Right ventricle myocardium inferior (tissue), 1 donor: ENCODE measurements at places on chromosomes 2 and 18.

- no peak for DNase-seq
These were observed 171.6 kb downstream of the IKZF2 start for GRCh38 chr2:212979799-212980198.

DNA sequence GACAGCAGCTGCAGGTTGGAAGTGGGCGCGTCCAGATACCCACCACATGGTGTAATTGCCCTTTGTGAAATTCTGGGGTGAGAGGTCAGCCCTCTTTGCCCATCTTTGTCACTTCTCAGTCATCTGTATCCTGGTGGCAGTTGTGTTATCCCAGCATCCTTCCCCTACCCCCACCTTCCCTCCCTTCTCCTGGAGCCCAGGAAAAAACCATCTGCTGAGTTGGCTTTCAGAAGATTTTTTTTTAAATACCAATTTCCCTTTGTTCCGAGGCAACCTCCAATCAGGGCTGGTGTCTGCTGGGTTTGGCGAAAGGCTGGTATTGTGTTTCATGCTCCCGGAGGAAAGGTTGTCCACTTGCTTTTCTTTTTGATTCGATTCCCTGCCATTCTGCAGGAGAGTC, 35.2 kb downstream of the SETBP1 start:
- no peak for DNase-seq

DNA sequence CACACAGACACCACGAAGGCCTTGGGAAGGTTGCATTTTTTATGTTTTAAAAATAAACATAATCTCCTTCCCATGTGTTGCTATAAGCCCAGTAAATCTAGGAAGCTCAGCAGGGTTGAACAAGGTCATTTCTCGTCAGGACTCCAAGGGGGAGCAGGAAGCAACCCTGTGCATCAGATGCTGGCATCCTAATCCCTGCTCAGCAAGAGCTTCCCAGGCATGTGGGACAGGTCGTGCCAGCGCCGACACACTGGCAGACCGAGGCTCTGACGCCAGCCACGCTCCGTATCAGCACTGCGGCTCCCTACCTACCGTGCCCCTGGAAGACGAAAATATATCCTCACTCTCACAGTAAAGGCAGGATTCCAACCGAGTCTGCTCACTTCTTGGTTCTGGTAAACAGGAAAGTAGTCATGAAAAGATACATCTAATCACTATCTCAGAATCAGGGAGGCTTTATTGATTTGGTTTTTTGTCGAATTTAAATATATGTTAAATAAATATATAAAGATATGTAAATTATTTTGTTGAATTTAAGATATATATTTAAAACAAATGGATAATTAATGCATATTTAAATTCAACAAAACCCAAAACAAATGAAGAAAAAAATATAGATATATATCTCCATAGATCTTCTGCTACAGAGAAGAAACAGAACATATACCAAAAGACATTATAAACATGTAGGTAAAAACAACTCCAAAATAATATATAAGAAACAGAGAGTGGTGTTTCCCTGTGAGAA, 61.4 kb downstream of the TXNL1 start:
- peak; percentile 81 for DNase-seq

GRCh38 chr2:47194410-47194809, 39.3 kb upstream of the STPG4 start:
- no peak for DNase-seq

- no peak for DNase-seq
These were observed 38.0 kb downstream of the EHBP1 start for GRCh38 chr2:62743506-62743905.

GRCh38 chr18:34709104-34709503, 994 bp upstream of the DTNA start:
- no peak for DNase-seq

DNA sequence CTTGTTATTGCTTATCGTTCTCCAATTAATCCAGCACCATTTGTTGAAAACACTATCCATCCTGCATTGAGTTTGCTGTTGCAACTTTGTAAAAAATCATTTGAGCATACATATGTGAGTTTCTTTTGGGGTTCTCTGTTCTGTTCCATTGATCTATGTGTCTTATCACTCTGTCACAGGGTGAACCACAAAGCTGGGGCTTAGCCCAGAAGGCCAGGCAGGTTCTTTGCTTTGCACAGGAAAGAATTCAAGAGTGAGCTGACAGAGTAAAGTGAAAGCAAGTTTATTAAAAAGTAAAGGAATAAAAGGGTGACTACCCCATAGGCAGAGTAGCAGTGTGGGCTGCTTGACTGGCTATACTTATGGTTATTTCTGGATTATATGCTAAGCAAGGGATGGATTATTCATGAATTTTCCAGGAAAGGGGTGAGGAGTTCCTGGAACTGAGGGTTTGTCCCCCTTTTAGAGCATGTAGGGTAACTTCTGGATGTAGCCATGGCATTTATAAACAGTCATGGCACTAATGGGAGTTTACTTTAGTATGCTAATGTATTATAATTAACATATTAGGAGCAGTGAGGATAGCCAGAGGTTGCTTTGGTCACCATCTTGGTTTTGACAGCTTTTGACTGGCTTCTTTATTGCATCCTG, 46.8 kb downstream of the RNF138 start:
- no peak for DNase-seq

DNA sequence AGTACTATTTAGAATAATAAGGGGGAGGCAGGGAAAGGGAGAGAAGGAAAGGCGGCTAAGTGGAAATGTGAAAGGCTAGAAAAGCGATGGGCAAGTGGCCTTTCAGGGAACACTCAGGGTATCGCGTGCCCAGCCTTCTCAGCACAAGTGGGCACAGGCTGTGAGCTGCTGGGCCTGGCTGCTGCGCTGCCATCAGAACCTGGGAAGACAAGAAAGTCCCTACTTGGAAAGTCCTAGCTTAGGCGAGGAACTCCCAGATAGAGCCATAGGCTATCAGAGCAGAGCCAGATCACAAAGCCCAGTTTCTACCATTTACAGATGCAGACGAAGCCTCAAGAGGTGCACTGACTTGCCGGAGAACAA, 9.8 kb upstream of the FZD7 start:
- no peak for DNase-seq
